ENCODE measurements at places on chromosomes 3 and 15.

DNA sequence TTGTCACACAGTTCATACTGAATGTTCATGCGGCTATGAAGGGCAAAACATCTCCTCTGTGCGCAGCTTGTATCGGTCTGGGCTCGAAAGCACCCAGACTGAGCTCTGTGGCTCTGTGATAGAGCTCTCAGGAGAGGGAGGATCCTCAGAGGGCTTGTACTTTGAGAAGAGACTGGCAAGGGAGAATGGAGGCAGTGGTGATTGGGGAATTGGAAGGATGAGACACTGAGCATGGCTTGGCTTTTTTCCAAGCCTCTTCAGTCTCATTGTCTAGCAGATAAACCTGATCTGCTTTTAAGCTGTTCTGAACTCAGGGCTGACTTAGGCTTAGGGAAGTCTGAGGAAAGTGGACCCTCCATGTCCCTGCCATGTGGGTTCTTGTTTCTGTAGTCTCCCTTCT is 43.0 kb downstream of the RAD54L2 start:
- peak; percentile 21 for DNase-seq

GRCh38 chr3:172658344-172659245 is 52.3 kb downstream of the NCEH1 start:
- peak; percentile 68 for DNase-seq

GRCh38 chr15:90174140-90174875 is 26.8 kb upstream of the SEMA4B start:
- DNase-seq, result no peak

- DNase-seq, result peak; percentile 12
Observed at GRCh38 chr3:65685621-65686235, 353.0 kb downstream of the MAGI1 start.

- no peak for DNase-seq
Observed at GRCh38 chr15:25891081-25891480, 28.0 kb upstream of the ATP10A start.

DNA sequence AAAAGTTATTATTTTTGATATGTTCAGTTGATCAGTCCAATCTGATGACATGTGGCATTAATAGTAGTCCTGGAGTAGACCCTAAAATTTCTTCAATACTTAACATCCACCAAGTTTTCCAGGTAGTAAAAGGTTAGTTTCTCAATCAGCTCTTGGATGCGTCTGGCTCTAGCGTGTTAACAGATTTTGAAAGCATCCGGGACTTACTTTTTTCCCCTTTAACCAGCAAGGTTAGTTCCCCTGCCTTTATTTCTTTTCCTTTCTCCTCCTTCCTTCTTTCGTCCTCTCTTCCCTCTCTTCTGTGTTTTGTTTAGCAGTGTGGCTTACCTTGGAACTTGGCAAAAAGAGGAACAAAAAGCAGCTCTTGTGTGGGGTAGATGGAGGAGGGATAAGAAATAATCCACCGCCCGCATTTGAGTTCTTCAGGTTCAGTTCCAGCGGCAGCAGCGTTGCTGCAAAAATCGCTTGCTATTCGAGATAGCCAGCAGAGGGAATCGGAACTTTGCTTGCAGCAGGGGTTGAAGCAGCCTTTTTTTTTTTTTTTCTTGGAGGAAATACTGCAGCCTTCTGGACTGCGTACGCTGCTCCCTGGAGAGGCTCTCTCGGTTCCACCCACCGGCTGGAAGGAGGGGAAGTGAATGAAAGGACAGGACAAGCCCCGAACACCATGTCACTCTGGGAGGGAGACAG is at the start of gene RBMS3:
Gene RBMS3 (plus strand): TSS at position 668 of the 690 bp plus-strand sequence.
- peak; percentile 86 for DNase-seq

DNA sequence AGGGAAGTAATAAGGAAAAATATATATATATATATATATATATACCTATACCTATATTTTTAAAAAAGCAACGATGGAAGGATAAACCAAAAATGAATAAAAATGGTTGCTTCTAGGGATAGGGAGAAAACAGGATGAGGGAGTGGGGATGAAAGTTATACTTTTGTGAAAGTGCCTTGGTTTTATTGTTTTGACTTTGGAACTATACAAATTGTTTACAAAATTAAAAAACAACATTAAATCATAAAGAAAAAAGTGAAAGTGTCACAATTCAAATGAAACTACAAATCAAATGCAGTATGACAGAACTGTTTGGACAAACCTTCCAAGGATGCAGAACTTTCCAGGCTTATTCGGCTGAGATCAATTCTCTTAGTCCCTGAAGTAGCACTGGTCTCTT is 54.4 kb downstream of the SLC24A1 start:
- no peak for DNase-seq

DNA sequence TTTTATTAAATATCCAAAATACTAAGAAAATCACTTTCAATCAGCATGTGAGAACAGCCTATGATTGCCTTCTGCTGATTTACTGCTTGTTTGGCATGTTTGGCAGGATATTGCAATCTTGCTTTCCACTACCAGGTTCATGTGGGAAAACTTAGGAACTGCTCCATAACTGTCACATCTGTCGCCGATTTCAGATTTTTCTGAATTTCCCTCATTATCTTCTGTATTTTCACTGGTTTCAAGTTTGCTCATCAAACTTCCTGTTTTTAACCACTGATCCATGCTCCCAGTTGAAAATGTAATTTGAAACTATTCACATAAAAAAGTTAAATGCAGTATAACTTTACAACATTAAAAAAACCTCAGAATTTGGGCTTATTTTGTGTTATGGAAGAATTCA is 93.0 kb downstream of the NFKBIZ start:
- no peak for DNase-seq

GRCh38 chr3:197801891-197802778 is 11.1 kb downstream of the LRCH3 start:
- DNase-seq, result no peak

Measured in GM03348 (cell line).